ENCODE measurements at places on chromosomes 3 and 15.

GRCh38 chr3:141450727-141451375, 36.0 kb upstream of the RASA2 start:
- DNase-seq, result no peak

DNA sequence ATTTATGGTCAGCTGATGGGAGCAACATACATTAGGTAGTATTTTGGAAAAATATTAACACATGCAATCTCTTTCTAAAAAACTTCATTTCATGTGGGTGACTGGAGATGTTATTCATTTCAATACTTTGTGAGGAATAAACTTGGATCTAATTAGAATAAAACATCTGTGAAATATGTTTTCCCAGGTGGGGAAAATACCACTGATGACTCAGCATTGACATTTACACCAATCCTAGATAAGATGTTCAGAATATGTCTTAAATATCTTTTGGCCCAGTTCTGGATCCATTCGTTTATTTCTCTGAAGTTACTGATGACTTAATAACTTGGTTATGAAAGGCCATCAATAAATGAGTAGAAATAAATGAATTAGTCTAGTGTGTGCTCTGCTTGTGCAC, 247.6 kb downstream of the CHST2 start:
- no peak for DNase-seq

- no peak for DNase-seq
These were observed 51.6 kb downstream of the CHDH start for GRCh38 chr3:53794597-53794996.

GRCh38 chr3:52290596-52291507, 3.2 kb downstream of the GLYCTK start:
- DNase-seq, result no peak

- no peak for DNase-seq
These were observed 1.7 kb upstream of the GPR62 start for GRCh38 chr3:51953445-51953844.

DNA sequence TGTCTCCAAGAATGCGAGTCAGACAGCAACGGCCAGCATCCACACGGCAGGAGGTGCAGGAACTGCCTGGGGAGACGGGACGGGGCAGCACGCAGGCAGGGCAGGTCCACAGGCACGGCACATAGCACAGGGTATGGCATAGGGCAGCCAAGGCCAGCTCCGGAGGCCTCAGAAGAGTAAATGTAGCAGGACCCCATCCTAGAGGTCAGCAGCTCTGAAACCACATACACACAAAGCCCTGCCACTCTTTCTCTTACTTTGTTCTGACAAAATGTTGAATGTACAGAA, 26.9 kb downstream of the ZXDC start:
- DNase-seq, result no peak

DNA sequence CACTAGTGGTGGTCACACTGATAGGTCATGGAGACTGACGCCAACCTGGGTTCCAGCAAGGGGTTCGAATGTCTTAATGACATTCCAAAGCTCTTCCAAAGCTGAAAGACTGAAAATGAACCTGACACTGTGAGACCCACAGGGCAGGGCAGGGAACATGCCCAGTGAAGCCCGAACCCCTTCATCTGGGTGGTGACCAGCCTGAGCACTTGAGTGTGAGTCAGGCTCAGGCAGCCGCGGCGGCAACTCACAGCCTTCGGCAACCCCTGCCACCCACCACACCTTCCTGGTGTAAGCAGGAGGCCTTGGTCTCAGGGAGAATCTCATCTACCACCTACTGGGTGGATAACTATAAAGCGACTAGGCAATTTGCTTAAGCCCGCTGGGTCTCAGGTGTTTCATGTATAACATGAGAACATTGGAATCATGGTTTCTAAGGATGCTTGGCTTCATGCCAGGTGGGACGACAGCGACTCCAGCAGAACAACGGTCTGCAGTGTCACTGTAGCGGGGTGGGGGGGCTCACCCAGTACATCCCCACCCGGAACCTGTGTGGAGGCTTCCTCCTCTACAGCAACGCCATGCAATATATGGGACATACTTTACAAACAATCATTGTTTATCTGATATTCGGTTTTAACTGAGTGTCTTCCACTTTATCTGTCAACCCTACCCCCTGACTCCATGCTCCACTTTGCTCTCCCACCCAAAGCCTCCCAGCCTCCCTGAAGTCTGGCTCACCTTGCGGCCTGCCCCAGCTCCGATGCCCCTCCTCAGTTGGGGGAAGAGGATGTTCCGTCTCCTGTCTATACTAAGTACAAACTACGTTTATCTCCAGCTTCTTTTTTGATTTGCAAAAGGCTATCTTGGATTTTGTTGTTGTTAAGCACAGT, 125.0 kb upstream of the MEF2A start:
- no peak for DNase-seq

DNA sequence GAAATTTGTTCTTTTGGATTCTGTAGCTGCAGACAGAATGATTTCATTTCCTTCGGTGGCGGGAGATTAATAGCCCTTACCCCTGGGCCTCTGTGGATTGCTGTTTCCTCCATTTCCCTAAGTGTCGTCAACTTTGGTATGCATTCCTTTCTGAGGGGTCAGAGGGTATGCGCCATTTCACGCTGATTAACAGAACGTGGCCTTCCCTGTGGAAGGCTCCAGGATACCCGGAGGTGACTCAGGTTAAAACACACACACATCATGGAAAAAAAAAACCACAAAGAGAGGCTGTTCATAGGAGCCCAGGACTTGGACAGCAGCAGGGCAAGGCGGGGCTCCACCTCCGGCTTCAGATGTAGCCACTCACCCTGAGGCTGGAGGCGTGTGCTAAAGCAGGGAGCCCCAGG, 51.9 kb downstream of the EPHB1 start:
- DNase-seq, result no peak

- no peak for DNase-seq
These were observed 72.8 kb upstream of the MYO5C start for GRCh38 chr15:52368402-52368801.

DNA sequence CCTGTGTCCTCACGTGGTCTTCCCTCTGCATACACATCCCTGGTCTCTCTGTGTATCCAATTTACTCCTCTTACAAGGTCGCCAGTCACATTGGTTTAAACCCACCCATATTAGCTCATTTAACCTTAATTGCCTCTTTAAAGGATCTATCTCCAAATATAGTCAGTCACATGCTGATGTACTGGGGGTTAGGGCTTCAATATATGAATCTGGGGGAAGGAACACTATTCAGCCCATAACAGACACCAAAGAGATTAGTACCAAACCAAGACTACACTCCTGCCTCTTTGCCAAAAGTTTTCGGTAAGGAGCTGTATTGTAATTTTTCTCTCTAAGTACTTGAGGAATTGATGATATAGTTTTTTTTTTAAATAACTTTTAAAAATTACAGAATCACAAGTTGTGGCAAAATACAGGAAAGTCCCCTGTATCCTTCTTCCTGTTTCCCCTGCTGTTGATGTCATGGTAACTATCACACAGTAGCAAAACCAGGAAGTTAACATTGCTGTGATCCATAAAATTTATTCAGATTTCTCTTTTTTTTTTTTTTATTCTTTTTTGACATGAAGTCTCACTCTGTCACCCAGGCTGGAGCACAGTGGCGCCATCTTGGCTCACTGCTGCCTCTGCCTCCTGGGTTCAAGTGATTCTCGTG, 67.8 kb downstream of the SLCO3A1 start:
- no peak for DNase-seq

- no peak for DNase-seq
These were observed 527.7 kb upstream of the TGFBR2 start for GRCh38 chr3:30078736-30079135.

GRCh38 chr15:93389211-93389610, 300.2 kb upstream of the RGMA start:
- no peak for DNase-seq

DNA sequence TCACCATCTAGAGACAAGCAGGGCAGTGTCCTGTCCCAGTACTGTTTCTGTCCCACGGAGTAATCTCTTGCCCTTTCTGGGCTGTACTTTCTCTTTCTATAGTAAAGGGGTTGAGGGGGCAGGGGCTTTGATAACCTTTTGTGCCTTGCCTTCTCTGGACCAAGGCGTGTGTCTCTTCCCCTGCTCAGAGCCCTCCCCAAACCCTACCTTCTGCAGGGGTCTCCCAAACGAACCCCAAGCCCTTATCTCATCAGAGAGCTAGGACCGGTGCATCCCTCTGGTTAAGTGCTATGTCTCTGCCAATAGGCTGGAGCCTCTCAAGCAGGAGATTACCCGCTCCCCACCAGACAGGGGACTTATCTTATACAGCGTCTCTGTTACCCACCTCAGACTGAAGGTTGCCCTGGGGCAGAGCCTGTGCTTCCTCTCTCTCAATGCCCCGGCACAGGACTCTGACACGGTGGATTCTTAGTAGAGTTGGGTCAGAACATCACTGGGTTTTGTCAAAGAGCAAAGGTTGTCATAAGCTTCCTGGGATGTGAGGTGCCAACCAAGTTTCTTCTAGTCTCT, 2.9 kb downstream of the PLEKHO2 start:
- no peak for DNase-seq

- no peak for DNase-seq
These were observed 272.0 kb downstream of the KLF13 start for GRCh38 chr15:31598620-31599019.

DNA sequence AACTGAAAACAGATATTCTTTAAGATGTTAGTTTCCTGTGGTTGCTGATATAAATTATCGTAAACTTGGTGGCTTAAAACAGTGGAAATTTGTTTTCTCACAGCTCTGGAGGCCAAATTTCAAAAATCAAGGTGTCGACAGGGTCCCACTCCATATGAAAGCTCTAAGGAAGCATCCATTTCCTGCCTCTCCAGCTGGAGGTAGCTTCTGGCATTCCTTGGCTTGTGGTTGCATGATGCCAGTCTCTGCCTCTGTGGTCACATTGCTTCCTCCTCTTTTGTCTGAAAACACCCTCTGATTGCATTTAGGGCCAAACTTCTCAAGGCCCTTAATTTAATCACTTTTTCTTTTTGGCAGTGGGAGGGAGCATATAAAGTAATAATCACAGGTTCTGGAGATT, 96.8 kb downstream of the PPM1L start:
- no peak for DNase-seq

DNA sequence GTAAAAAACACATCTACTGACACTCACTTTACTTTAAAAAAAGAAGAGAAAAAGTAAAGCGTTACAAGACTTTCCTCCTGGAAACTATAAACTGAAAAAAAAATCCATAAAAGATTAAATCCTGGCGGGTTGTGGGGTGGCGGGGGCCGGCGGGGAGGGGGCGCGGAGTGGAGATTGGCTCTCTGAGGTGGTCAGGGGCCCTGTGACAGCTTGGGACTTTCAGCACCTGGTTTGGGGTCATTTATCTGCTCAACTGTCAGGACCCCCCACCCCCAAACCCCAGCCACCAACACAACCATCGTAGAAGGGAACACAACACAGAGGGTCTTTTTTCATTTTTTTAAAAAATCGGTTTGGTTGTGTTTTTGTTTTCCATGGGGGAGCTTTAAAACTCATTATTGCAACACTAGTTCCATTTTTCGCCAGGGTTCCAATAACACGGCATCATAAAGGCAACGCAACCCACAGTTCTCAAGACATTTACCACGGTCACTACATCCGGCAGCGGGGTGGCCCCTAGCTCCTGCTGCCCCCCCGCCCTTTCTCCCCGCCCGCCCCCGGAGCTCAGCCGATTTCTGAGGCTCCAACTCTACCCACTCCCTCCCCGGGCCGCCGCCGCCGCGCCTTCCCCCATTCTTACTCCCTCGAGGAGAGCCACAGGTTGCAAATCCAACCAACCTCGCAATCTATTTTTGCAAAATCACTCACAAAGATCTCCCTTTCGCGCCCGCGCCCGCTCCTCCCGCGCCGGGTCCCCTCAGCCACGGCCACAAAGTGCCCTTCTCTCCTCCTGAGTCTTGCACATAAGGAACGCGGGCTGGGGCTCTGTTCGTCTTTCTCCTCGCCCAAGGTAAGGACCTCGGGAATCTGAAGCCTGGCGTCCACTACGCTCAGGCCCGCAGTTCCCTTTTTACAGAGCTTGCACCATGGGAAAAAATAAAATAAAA, 1.8 kb downstream of the BCL6 start:
- DNase-seq, result peak; percentile 38

DNA sequence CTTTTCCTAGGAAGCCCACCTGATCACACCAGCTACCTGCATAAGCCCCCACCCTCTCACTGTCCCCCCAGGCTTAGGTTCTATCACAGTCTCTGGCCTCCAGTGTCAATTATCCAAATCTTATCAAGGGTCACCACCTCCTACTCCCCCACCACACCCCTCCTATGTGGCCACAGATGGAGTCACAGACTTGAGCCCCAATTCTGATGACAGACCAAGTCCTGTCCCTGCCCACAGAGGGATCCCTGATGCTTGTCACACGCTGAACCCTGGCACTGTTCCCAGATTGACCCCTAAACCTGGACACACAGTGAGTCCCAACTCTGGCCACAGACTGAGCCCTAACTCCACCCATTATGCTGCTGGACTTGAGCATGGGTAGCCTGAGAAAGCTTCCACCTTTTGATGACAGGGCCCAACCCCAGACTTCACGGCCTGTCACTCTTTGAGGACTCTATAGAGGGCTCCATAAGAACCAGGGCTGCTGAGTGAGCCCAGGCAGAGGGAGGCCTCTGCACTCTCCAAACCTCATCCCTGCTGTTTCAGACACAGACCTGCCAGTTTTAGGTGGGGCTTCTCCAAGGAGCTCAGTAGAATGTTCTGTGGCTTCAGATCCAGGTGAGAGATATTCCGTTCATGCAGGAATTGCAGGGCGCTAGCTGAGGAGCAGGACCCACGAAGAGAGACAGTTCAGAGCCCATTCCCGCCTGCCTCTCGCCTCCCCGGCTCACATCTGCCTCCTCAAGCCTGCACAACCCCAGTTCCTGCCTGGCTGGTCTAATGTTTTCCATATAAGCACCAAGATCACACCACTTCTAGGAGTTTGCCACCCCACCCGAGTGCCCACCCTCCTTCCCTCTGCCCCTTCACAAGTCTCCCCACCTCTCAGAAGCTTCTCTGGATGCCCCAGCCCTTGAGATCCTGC, 1.8 kb downstream of the ULK3 start:
- no peak for DNase-seq

DNA sequence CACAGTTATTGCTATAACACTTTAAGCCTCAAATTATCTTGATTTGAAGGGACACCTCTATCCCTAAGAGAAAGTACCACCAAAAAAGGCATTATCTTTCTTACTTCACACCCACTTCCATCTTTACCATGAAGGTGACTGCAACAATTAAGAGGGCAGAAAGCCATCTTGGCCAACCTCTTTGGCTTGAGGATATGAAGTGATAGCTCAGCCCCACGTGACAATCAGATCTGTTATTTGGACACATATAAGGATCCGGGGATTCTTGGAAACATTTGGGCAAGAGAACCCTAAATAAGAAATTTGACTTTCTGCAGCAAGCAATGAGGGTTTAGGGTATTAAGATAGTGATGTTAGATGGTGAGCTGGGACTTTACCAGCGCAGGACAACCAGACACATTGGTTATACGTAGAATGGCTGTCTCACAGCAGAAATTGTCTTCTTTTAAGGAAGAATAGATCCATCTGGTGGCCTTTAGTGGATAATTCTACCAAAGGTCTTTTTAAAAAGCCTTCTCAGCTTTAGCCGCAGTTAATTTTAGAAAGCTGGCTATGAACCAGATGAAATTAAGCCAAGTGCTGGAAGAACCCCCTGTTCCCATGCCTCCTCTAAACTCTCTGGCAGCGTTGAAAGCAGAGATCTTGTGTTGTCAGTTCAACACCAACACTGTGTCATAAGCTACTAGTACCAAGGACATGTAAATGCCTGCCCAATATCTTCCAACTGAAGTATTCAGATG, 12.3 kb downstream of the HCLS1 start:
- DNase-seq, result no peak

All from esophagus squamous epithelium (tissue), 5 donors.